Caudate nucleus (tissue), 63 donors: ENCODE measurements at places on chromosomes 6 and 20.

DNA sequence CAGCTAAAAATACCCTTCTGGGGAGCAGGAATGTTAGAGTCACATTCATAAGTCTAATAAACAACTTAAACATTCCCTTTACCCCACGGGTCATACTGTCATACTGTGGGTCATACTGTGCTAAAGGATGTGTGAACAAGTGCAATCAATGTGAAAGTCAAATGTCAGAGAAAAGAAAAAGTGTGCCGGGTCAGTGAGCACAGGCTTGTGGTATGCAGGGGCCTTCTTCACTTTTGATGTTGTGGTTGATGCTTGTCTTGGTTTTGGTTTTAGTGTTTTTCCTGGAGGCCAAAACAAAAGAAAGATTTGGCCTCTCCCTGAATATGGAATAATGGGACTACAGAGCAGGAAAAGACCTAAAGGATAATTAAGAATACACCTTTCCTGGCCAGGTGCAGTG lies 267.9 kb upstream of the PLN start:
- no peak for DNase-seq

GRCh38 chr6:68976260-68976659 lies 341.2 kb downstream of the ADGRB3 start:
- DNase-seq, result no peak

GRCh38 chr6:82178077-82178758 lies 69.3 kb downstream of the IBTK start:
- DNase-seq, result no peak

DNA sequence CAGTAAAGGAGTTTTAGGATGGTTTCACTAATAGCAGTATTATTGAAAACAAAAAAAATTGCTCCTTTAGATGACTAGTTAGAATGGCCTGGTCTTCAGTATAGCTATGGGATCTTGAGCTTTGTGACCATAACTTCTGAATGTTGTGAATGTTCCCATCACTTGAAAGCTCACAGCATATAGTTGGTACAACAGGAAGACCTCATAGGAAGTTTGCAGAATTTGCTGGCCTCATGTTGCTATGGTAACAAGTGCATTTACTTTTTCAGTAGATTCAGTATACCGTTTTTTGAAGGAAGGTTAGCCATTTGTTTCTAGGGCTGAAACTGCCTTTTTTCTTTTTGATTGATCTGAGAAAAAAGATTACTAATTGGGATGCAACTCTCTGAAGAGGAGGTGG lies 8.3 kb downstream of the PHF3 start:
- no peak for DNase-seq

DNA sequence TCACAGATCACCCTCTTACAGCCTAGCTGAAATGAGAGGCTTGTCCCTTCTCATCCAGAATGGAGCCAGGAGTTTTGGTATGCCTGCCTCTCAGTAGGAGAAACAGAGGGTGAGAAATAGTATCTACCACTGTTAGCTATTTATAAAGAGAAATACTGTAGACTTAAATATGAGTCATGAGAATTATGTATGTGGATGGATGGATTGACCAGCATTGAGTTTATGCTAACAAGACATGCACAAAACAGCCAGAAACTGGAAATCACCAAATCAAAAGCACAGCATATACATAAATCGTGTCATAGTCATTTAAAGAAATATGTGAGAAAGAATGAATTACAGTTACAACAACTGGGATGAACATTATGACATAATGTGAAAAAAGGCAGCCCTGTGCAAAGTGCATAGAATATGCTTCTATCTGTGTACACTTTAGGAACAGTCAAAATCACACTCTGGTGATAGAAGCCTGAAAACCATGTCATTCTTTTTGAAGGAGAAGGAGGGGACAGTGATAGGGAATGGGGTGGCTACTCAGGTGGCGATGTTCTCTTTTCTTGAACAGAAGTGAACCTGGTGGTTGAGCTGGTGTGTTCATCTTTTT lies 79.8 kb upstream of the KIF25 start:
- DNase-seq, result no peak

DNA sequence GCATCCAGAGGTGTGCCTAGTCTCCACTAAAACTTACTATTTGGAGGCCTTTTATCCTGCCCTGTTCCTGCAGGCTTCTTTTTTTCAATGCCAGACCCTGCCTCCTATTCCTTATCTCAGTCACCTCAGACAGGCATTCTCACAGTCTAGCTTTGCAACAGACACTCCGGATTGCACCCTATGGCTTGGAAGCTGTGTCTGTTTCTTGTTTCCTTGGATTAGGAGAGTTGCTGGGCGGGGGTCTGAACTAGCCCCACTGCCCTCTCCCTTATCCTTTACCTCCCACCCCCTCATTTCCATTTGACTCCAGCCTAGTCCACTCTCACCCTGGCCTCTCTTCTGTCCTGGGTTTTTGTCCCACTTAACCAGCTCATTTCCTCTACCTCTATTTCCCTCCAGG lies 228.1 kb upstream of the CITED2 start:
- DNase-seq, result no peak

GRCh38 chr6:112004201-112005012 lies 49.5 kb upstream of the CCN6 start:
- DNase-seq, result no peak

DNA sequence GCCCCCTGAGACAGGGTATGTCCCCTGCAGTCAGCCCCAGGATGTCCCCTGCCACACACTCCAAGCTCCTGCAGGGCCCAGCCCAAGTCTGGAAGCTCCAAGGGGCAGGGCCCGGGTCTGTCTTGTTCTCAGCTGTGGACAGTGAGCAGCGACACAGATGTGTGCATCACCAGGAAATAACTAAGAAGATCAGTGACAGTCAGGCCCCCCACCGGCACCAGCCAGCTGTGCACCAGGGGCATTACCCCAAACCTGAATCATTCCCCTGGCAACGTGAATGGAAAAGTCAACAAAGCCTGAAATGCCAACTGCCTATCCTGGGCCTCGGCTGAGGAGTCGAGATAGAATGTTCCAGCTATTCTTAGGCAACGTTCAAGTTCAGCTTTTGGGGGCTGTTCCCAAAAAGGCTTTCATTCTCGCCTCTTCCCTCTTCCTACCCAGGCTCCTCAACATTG lies 105.0 kb downstream of the PREX1 start:
- DNase-seq, result no peak

GRCh38 chr6:5942591-5942990 lies 64.1 kb downstream of the NRN1 start:
- no peak for DNase-seq

GRCh38 chr6:38570750-38571149 lies 69.0 kb downstream of the BTBD9 start:
- DNase-seq, result no peak

GRCh38 chr6:143149771-143150170 lies 89.1 kb downstream of the AIG1 start:
- no peak for DNase-seq

- no peak for DNase-seq
Measured at GRCh38 chr20:51802170-51802751, at the start of gene SALL4. SALL4 (minus strand) TSS chr20:51802521; CDS start chr20:51802408, 113 bp downstream.

- no peak for DNase-seq
Measured at GRCh38 chr6:4134841-4135664, at the start of gene ECI2. ECI2 (minus strand) TSS chr6:4135575; CDS start chr6:4135560, 15 bp downstream.

DNA sequence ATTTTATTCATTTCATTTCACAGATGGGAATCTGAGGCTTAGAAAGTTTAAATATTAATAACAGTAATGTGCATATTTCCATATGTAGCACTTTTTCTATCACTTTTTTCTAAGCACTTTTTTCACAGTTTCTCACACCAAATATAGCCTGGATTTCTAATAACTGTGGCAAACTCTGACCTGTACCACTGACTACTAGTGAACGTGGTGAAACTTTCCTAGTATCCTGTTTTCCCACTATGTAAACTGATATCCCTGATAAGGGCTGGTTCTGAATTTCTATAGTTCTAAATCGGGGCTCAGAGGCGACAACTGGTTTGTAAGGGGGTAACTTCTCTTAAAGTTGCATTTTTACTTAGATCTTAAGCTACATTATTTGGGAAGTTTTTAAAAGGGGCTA lies 32.6 kb downstream of the MAP7 start:
- DNase-seq, result no peak

GRCh38 chr6:152893187-152893586 lies 89.7 kb downstream of the FBXO5 start:
- no peak for DNase-seq

- DNase-seq, result no peak
Measured at GRCh38 chr20:14553774-14554534, 216.5 kb upstream of the FLRT3 start.

DNA sequence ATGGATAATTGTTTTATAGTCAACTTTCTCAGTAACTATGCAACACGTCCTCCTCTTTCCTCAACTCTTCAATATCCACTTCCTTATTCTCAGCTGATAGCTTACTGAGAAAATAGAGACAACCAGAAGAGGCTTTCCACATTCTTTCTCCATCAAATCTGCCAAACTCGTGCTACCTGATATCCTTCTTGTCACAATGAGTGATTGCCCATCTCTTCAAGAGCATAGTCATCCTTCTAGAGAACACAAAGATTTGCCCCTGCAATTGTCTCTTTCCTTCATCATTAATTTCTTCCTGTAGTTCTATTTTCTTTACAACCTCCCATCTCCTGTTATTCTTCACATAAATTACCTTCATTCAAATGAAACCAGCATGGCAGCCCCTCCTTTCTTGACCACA lies 75.9 kb upstream of the RGS17 start:
- DNase-seq, result no peak

- DNase-seq, result no peak
Measured at GRCh38 chr20:62344782-62345181, 22.3 kb downstream of the LAMA5 start.

- peak; percentile 15 for DNase-seq
Measured at GRCh38 chr20:36017048-36017951, 48.9 kb downstream of the CNBD2 start.

DNA sequence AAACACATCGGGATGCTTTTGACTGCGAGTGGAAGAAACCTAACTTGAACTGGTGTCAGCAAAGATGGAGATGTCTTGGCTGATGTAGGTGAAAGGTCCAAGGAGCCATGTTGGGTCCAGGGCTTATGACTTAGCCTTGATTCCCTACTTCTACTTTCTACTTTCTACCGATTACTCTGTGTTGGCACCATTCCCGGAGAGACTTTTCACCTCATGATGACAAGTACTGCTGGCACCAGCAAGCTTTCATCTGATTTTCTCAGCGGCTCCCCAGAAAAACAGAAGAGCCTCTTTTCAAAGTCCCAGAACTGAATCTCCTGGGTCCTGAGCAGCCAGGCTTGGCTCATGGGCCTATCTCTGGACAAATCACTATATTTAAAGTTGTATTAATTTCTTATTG lies 4.9 kb upstream of the EDN3 start:
- DNase-seq, result no peak
